ENCODE measurements at places on chromosomes 7 and 10.

- H3K36me3 ChIP-seq: no peaks in the 10 kb centered on the region
- no peak overlapping the region for H3K4me3 ChIP-seq
- DNase-seq: peak; percentile 47
- no peaks in the 10 kb centered on the region for H3K27me3 ChIP-seq
- no peaks in the 10 kb centered on the region for H3K4me1 ChIP-seq
- H3K27ac ChIP-seq: no peak overlapping the region
These were observed 347.8 kb downstream of the ETV1 start for GRCh38 chr7:13641714-13642113.

DNA sequence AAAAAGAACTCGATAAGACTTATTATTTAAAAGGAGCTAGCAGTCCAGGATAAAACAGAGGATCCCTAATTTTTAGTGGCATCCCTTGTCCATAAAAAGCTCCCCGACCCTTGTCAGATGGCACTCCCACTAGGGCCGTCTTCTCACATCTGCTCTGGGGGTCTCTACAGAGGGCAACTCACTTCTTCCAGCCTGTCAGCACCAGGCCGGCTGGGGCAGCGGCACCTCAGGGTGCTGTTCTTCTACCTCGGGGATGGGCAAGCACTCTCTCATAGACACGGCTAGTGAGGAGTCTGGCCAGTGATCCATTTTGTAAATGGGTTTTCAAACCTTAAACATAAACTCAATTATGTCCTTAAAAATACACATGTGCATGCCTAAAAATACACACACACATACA lies 134.7 kb downstream of the PRPF18 start:
- no peak for DNase-seq
- no peak overlapping the region for H3K4me3 ChIP-seq
- H3K4me1 ChIP-seq: peaks cover 33% of the 10 kb centered on the region
- no peaks in the 10 kb centered on the region for H3K36me3 ChIP-seq
- H3K27ac ChIP-seq: no peak overlapping the region
- no peaks in the 10 kb centered on the region for H3K27me3 ChIP-seq

DNA sequence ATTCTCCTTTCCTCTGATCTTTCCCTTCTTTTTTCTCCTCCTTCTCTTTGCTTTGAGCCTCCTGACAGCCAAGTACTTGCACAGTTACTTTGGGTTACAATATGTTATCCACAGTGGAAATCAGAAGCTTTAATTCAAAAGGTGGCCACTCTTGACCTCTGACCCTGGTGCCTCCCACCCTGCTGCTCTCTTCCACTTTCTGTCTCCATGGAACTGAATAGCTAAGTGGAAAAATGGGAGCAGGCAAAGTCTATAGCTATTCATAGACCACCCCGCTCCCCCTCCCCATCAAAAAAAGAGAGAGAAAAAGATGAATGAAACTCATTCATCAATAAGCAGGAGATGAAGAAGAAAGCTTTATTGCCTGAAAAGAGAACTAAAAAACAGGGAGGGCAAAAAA lies 39.4 kb downstream of the PTN start:
- no peaks in the 10 kb centered on the region for H3K27me3 ChIP-seq
- H3K27ac ChIP-seq: no peak overlapping the region
- H3K4me1 ChIP-seq: no peaks in the 10 kb centered on the region
- no peak overlapping the region for H3K4me3 ChIP-seq

- no peak overlapping the region for H3K27ac ChIP-seq
- H3K4me1 ChIP-seq: no peaks in the 10 kb centered on the region
- peaks cover 12% of the 10 kb centered on the region for H3K27me3 ChIP-seq
- H3K4me3 ChIP-seq: no peak overlapping the region
These were observed 42.5 kb downstream of the RASGEF1A start for GRCh38 chr10:43224321-43224720.

- peak; percentile 93 for DNase-seq
- H3K27ac ChIP-seq: no peak overlapping the region
- H3K4me3 ChIP-seq: no peak overlapping the region
- H3K4me1 ChIP-seq: no peaks in the 10 kb centered on the region
- H3K36me3 ChIP-seq: no peaks in the 10 kb centered on the region
These were observed 14.3 kb downstream of the SEMA3D start for GRCh38 chr7:85172530-85172941.

DNA sequence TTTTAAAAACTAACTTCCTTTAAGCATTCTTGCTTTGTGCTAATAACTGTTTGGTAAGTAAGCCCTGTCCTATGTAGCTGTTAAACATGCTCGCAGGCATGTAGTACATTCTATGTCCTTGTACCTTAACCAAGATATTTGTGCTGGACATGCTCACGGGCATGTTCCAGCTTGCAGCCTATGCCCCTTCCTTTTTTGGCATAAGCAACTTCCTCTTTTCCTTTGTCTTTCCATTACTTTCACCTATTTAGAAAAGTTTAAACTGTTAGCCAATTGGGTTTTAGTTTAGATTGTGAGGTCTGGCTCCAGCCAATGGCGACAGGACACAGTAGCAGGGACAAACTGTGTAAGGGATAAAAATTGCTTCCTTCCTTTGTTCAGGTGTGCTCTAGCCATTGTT lies 14.4 kb upstream of the APBB1IP start:
- no peak overlapping the region for H3K27ac ChIP-seq
- no peak overlapping the region for H3K4me3 ChIP-seq
- no peaks in the 10 kb centered on the region for H3K36me3 ChIP-seq
- no peak for DNase-seq

DNA sequence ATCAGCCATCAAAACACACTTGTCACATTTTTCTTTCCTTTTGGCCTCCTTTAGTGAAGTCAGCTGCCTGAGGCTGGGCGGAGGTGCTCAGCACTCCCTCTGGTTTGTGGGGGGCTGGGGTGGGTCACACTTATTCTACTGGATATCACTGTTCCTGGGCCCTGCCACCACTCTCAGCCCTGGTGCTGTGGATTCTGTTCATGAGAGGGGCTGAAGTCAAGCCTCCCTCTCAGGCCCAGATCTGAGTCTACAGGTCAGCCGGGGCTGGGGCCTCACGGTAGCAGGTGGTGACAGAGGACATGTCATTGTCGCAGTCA lies 180.8 kb upstream of the TNS3 start:
- no peak overlapping the region for H3K4me3 ChIP-seq
- peak overlapping the region; percentile 90 for H3K27ac ChIP-seq
- DNase-seq: no peak
- H3K27me3 ChIP-seq: no peaks in the 10 kb centered on the region

GRCh38 chr7:125445836-125446235 lies 516.2 kb upstream of the POT1 start:
- DNase-seq: no peak
- no peaks in the 10 kb centered on the region for H3K36me3 ChIP-seq
- H3K27me3 ChIP-seq: no peaks in the 10 kb centered on the region
- no peaks in the 10 kb centered on the region for H3K4me1 ChIP-seq
- H3K27ac ChIP-seq: no peak overlapping the region

DNA sequence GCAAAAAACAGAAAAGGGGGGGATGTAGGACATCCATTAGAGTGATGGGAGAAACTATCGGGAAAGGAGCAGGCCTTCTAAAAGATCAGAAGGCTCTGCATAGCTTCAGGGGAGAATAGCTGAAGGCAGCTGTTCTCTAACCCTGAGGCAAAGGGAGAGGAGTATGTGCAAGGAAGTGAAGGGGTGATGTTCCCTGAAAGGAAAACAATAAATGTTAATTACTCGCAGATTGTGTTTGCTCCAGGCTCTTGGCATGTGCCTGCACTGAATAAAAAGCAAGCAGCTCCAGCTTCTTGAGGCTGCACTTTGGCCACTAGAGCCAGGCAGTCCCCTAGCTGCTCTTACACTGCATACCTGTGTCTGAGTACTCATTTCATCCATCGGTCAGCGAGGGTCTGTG lies 14.4 kb upstream of the STARD3NL start:
- H3K27me3 ChIP-seq: no peaks in the 10 kb centered on the region
- no peaks in the 10 kb centered on the region for H3K4me1 ChIP-seq
- H3K36me3 ChIP-seq: no peaks in the 10 kb centered on the region
- H3K27ac ChIP-seq: no peak overlapping the region

DNA sequence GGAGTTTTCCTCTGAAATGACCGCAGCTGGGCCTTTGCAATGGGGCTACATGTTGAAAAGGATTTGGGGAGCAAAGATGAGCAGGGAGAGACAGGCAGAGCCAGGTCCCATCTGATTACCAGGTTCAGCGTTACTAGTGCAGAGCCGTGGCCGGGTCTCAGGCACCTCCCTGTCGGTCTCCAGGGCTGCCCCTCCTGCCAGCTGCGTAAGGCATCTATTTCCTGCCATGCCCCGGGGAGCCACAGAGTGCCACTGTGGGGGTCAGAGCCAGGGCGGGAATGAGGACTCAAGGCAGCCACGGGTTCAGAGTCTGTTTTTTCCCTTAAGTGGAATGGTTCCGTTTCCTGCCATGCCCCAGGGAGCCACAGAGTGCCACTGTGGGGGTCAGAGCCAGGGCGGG lies 382.6 kb upstream of the SHH start:
- no peaks in the 10 kb centered on the region for H3K27me3 ChIP-seq
- H3K27ac ChIP-seq: no peak overlapping the region
- H3K4me3 ChIP-seq: no peak overlapping the region
- H3K4me1 ChIP-seq: no peaks in the 10 kb centered on the region

- no peak overlapping the region for H3K4me3 ChIP-seq
- DNase-seq: no peak
- H3K36me3 ChIP-seq: no peaks in the 10 kb centered on the region
- H3K27ac ChIP-seq: no peak overlapping the region
These were observed 74.5 kb downstream of the AFAP1L2 start for GRCh38 chr10:114329634-114330365.

DNA sequence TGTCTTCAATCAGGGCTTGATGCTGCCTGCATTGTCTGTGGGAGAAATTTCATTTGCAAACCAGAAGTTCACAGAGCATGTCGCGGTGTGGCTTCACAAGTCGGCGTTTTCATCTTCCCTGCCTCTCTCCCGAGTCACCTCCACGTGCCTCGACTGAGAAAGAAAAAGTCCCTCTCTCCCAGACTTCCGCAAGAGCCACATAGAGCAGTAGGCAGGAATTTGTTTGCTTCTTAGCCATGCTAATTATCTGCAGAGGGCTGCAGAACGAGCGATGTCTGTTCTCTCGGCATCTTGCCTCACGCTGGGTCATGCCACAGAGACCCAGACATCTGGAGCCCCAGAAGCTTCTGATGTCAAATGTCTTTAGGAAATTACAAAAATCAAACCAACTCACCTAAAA lies 272.2 kb downstream of the TCF7L2 start:
- peak; percentile 11 for DNase-seq
- H3K27me3 ChIP-seq: no peaks in the 10 kb centered on the region
- no peaks in the 10 kb centered on the region for H3K36me3 ChIP-seq
- H3K4me1 ChIP-seq: no peaks in the 10 kb centered on the region

DNA sequence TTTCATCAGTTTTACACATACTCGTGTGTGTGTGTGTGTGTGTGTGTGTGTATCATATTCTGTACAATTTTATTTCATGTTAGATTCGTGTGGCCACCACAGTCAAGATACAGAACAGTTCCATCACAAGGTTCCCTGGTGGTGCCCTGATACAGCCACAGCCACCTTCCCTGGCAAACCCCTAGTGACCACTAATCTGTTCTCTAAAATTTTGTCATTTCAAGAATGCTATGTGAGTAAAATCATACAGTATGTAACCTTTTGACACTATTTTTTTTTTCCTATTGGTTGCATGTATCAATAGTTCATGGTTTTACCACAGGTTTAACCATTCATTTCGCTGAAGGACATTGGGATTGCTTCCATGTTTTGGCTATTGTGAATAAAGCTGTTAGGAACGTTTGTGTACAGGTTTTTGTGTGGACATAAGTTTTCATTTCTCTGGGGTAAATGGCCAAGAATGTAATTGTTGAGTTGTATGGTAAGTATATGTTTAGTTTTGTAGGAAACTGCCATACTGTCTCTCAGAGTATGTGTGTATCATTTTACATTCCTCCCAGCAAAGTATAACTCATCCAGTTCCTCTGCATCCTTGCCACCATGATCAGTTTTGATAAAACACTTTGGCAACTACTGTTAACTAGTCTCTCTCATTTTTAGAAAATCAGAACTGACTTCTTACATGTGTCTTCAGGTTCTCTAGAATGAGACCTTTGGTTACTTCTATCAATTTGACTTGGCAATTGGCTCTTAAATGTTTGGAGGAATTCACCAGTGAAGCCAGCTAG lies 20.6 kb downstream of the KLHDC10 start:
- no peaks in the 10 kb centered on the region for H3K36me3 ChIP-seq
- H3K27me3 ChIP-seq: no peaks in the 10 kb centered on the region
- no peak overlapping the region for H3K4me3 ChIP-seq

DNA sequence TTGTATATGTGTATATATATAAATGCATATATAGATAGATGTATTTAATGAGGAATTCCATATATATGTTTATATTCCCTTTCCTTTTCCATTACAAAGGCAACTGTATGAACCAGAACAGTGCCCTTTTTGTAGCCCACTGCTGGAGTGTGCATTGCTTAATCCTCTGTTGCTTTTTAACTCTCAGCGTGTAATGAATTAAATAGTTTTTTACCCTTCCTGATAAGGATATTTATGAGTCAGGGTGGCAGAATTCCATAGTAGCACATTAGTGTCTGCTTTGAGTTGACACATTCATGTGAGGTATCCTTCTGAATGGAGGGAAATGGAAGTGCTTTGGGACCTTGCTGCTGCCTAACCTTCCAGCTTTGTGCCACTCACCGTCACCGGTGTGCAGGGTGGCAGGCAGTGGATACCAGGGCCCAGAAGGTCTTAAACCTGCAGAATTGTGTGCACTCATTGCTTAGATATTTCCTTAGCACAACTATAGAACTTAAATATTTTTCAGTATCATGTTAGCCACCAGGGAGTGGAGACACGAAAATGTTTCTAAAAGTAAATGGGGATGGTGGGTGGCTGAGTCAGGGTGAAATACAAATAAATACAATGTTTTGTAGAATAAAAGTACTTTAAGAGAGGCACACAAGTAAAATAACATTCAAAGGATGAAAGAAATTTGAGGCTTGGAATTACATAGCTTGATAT lies 117.9 kb downstream of the SND1 start:
- peak; percentile 77 for DNase-seq
- H3K27me3 ChIP-seq: no peaks in the 10 kb centered on the region
- no peak overlapping the region for H3K27ac ChIP-seq

DNA sequence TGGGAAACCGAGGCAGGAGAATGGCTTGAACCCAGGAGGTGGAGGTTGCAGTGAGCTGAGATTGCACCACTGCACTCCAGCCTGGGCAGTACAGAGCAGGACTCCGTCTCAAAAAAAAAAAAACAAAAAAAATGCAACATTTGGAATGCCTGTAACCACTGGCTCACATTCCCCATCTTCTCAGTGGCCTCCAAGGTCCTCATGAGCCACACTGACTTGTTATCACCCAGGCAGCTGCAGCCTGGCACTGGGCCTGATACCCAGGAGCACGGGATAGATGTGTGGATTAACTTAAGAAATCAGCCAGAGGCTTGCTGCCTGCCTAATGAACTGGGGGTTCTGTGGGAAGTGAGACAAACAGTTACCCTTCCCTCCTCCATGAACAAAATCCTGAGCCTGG lies 23.0 kb downstream of the JCAD start:
- no peaks in the 10 kb centered on the region for H3K27me3 ChIP-seq
- no peaks in the 10 kb centered on the region for H3K4me1 ChIP-seq
- no peaks in the 10 kb centered on the region for H3K36me3 ChIP-seq
- no peak overlapping the region for H3K4me3 ChIP-seq
- DNase-seq: peak; percentile 59

GRCh38 chr10:93912444-93912843 lies 18.7 kb downstream of the SLC35G1 start:
- no peaks in the 10 kb centered on the region for H3K27me3 ChIP-seq
- H3K4me1 ChIP-seq: no peaks in the 10 kb centered on the region

GRCh38 chr7:155464183-155464582 lies 6.3 kb downstream of the EN2 start:
- H3K4me1 ChIP-seq: no peaks in the 10 kb centered on the region
- H3K4me3 ChIP-seq: no peak overlapping the region
- H3K36me3 ChIP-seq: no peaks in the 10 kb centered on the region
- no peak overlapping the region for H3K27ac ChIP-seq
- DNase-seq: no peak
- peaks cover 82% of the 10 kb centered on the region for H3K27me3 ChIP-seq

GRCh38 chr10:60733517-60733822 lies 44.8 kb upstream of the CDK1 start:
- H3K27me3 ChIP-seq: peaks cover 31% of the 10 kb centered on the region
- H3K4me3 ChIP-seq: peak overlapping the region; percentile 48
- no peaks in the 10 kb centered on the region for H3K4me1 ChIP-seq
- DNase-seq: no peak
- no peak overlapping the region for H3K27ac ChIP-seq

All from fibroblast of lung (primary cell).